NCI-H2029 (cell line): ENCODE measurements at places on chromosomes 16 and 17.
A peak's percentile ranks its signal among the peaks of the same experiment; 100 is the strongest.

- no peak for DNase-seq
Observed at GRCh38 chr17:79461041-79461440, 149.8 kb downstream of the RBFOX3 start.

- DNase-seq, result no peak
Observed at GRCh38 chr17:77838748-77839697, 119.5 kb upstream of the TNRC6C start.

DNA sequence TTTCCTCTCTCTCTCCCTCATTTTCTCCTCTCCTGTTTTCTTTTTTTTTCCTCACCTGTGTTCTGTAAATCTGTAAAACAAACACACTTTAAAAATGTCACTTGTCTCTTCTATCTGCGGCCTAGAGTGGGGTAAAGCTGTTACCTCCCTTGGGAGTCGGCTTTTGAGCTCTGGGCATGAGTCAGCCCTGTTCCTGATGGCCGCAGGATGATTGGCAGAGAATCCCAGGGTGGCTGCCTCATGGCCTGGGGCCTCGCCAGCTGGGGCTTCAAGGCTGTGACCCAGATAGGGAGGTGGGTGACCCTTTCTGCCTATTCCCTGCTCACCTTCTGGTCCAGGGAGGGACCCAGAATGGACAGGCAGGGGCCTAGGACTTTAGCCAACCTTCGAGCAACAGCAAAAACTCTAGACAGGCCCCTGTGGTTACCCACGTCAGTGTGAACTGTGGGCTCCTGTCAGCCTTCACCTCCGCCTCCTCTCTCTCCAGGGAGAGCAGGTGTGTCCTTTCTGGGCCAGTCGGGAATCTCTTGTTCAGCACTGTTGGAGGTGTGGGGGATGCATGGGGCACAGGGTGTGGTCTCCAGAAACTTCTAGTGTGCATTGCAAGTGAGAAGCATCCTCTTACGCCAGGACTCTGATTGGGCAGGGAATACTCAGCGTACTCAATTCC lies 87.4 kb downstream of the RAP1GAP2 start:
- DNase-seq, result no peak

- no peak for DNase-seq
Observed at GRCh38 chr16:17830651-17831050, 359.9 kb upstream of the XYLT1 start.

- DNase-seq, result no peak
Observed at GRCh38 chr16:48112600-48112999, 43.2 kb downstream of the ABCC12 start.

- peak; percentile 48 for DNase-seq
Observed at GRCh38 chr16:66872943-66873684, 7.2 kb upstream of the PDP2 start.

DNA sequence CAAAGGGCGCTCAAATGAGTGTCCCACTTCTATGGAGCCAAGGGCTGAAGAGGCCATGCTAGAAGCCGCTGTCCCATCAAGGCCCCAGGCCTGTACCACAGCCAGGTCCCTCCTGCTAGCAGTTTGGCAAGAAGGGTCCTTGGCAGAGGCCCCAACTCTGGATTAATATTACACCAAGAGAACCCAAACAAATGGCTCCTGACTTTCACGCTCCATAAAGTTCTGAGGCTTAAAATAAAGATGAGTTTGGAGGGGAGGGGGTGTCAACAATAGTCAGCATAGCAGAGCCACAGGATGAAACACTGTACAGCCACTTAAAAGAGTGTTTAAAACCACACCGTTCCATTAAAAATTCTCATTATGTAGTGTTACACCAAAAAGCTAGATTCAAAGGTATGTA lies 30.5 kb downstream of the CUEDC1 start:
- peak; percentile 60 for DNase-seq

- no peak for DNase-seq
Observed at GRCh38 chr17:2595716-2596115, 2.3 kb downstream of the PAFAH1B1 start.

GRCh38 chr16:89971495-89972243 lies 23.1 kb downstream of the DEF8 start:
- no peak for DNase-seq

- DNase-seq, result no peak
Observed at GRCh38 chr16:75774197-75774596, 47.9 kb upstream of the CPHXL start.

DNA sequence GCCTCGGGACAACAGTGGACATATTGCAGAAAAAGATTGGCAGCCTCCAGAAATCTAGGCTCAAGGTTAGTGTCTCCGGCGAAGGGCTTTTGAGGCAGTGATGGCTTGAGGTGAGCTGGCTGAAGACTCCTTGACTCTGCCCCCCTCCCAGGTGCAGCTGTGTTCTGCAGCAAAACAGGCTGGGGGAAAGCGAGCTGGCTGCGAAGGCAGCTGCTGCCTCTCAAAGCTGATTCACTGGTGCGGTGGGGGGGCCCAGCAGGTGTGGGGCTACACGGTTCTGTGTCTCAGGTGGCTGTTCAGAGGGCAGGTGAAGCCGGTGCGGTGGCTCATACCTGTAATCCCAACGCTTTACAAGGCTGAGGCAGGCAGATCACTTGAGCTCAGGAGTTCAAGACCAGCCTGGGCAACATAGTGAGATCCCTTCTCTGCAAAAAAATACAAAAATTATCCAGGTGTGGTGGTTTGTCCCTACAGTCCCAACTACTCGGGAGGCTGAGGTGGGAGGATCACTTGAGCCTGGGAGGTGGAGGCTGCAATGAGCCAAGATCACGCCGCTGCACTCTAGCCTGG lies 22.9 kb downstream of the C16orf96 start:
- DNase-seq, result peak; percentile 77

GRCh38 chr17:57277923-57278604 lies 21.7 kb downstream of the MSI2 start:
- no peak for DNase-seq

- DNase-seq, result no peak
Observed at GRCh38 chr17:418421-418751, 65.8 kb upstream of the RPH3AL start.

- no peak for DNase-seq
Observed at GRCh38 chr17:4476017-4476416, 22.7 kb upstream of the SPNS2 start.

DNA sequence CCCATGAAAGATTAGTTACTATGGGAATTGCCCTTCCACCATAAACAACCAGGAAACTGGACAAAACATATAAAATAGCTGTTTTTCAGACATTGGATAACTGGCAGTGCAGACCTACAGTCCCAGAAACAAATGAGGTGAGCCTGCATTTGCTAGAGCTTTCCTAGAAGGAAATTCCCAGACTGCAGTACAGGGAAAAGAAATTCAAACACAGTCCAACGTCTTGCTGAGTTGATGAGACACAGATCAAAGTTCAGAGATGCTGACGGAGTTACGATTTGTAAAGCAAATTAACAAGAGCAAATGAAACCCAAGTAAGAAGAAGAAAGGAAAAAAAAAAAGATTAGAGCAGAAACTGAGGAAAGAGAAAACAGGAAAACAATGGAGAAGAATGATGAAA lies 41.3 kb upstream of the MNT start:
- no peak for DNase-seq

DNA sequence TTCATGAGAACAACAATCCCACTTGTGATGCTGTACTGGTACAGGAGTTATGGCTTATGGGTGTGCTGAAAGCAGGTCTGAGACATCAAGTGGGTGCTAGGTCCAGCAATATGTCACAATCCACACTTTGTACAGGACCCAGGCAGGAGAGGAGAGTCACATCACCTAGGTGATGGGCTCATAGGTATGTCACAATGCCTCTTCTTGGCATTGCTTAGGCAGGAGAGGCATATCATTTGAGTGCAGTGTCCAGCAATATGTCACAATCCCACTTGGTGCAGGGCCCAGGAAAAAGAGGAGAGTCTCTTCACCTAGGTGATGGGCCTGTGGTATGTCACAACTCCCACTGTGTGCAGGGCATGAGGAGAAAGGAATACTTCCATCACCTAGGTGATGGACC lies 2110.0 kb downstream of the TP53TG3F start:
- no peak for DNase-seq

DNA sequence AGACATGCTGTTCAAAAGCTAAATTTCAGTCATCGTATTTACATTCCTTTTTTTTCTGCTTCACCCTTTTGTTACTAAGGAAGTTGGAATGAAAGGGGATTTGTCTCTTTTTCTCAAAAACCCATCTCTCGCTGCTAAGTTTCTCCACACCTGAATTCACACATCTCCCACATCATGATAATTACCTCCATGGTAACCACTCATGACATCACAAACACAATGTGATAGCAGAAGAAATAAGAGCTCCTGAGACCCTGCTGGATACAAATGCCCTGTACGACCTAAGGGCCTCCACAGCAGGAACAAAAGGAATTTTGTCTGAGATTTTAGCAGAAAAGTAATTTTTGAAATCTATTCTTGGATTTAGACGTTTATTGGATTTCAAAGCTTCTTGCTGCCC lies 82.6 kb upstream of the GNAO1 start:
- DNase-seq, result peak; percentile 1

DNA sequence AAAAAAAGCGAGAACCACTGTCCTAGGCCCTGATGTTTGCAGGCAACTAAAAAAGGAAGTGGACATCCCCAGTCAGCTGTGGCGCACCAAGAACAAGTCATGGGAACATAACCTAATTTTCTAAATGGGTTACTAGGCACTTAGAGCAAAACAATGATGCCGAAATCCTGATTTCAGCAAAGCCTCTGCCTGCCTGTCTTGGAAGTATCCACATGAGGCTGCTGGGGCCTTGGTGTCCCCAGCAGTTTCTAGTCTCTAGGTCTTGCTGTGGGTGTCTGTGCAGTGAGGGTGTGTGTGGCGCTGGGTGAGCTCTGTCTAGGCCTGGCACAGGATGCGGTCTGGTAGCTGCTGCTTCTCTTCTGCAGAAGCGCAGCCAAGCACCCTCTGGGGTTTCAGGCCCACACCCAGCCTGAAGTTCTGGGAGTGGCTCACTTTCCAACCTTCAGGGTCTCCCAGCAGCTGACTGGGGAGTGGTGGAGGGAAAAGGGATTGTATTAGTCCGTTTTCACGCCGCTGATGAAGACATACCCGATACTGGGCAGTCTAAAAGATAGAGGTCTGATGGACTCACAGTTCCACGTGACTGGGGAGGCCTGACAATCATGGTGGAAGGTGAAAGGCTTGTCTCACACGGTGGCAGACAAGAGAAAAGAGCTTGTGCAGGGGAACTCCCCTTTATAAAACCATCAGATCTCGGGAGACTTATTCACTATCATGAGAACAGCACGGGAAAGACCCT lies 21.1 kb downstream of the STH start:
- no peak for DNase-seq

DNA sequence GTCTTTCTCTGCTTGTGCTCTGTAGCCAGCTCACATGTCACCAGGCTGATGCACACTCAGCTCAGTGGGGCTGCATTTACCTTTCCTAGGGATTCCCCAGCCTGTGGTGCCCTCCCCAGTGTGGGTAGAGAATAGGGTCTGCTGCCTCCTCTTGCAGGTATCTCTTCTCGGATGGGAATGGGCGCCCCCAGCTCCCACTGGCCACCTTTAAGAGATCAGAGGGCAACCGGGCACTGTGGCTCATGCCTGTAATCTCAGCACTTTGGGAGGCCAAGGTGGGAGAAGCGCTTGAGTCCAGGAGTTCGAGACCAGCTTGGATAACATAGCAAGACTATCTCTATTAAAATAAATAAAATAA lies 3.3 kb downstream of the XYLT2 start:
- no peak for DNase-seq

DNA sequence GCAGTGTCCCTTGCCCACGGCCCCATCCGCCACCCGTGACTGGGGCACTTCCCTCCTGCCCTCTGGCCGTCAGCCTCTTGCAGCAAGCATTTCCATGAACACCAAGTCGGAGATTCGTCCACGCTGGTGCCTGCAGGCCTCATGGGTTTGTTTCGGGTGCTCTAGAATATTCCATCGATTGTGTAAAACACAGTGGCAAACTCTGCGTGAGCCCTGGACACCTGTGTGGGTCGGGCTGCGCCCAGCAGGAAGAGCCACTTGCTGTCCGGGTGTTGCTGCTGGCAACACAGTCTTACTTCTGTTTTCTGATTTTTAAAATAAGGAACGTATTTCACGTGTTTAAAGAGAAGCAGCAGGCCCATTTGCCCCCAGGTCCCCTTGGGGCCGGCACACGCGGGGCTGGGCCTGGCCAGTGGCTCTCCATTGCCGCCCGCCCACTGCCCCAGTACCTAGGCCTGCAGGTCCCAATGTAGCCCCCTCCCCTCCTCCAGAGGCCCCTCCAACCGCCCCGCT lies 10.0 kb downstream of the CYBC1 start:
- DNase-seq, result no peak
